ENCODE measurements at places on chromosomes 13 and 19. TPM values are rescaled to one million over a fixed set of nuclear protein-coding genes. Genes with fewer than 3 reads are reported as not detected.

Gene GPR12
- total RNA-seq, result not detected

Gene PLEKHA4
- total RNA-seq, result 6.5 TPM

Gene ZFP14
- 5.6 TPM for total RNA-seq

Gene RUVBL2
- 278 TPM for total RNA-seq

Gene FBXO17
- total RNA-seq, result 17.9 TPM

GRCh38 chr13:39244561-39245230 is 206.4 kb downstream of the NHLRC3 start:
- no peak for DNase-seq

- no peak for DNase-seq
Observed at GRCh38 chr19:23474761-23475160, 79.5 kb upstream of the ZNF91 start.

DNA sequence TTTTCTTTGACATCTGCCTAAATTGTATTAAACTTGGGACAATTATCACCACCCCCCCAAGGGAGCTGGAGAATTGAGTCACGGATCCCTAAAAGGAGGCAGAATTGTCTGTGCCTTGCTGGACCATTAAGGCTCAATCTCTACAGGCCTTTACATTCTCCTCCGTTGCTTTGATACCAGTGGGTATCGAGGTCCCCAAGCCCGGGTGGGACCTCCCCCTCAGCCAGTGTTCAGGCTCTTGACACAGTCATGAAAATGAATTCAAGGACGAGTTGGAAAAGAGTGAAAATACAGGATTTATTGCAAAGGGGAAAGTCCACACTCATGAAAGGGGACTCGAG is 5.6 kb downstream of the PPP1R15A start:
- DNase-seq, result no peak

DNA sequence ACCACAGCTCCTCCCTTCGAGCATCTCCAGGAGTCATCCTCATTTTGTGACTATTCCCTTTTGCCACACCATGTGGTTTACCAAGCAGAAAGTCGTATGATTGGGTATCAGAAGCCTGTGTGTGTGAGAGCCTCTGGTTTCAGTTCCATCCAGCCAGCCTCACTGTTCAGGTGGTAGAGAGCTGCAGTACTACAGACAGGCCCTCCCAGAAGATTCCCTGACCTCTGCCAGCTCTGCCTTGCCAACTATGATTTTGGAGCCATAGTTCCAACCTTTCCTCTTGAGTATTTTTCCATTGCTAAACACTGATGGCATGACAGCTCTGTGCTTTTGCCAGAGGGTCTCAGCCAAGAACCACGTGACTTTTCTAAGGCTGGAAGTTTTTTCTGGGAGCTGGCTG is 82.5 kb downstream of the DHRS12 start:
- DNase-seq, result no peak

DNA sequence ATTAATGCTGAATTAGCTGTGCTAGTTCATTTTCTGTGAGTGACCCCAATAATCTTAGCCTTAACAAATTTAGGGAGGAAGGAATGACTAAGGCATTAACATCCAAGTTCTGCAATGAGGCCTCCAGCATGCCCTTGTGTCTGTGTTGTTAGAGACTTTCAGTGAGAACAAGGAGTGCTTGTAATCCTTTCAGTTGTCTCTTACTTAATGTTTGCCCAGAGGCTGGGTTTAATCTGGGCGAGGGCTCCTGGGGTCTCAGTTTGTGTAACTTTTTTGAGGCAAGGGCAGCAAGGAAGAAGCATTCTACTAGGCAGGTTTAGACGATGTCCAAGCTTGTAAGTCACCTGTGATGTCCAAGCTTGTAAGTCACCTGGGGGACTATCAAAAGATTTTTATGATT is 24.3 kb downstream of the CCNA1 start:
- no peak for DNase-seq

DNA sequence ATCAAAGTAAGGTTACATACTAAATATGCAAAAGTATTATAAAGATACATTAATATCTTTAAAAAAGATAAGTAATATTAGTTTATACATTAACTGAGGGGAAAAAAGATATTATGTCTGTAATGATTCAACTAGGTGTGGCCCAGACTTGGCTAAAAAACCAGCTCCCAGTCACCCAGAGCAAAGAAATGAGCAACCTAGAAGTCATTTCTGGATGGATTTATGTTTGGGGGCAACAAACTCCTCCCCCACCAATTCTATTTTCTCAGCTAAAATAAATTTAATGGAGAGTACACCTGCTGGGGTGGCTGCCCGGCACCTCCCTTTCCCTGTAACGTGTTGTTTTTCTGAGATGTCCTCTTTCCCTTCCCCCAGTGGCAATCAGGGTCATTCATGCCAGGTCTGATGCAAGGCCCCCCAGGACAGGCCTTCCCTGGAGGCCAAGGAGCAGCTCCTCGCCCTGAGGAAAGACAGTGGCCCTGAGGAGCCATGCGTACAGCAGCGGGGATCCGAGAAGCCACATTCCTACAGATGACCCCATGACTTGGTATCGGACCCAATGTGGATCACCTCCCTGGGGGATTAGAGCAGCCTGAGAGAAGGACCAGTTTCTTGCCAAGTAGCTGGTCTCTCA is 78.6 kb upstream of the DOCK9 start:
- no peak for DNase-seq

DNA sequence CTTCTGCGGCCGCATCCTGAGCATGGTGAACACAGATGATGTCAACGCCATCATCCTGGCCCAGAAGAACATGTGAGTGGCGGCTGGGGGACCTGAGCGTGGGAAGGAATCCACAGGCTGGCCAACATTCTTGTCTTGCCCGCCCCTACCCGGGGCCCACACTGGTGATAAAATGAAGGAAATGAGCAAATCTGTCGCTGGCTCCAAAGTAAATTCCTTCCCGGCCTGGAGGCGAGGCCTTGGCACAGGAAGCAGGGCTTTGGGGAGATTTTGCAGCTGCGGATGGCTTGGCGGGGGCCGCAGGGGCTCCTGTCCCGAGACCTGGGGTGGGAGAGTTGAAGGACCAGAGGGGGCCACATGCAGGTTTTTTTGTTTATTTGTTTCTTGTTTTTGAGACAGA is 4.4 kb downstream of the KXD1 start:
- DNase-seq, result peak; percentile 93

DNA sequence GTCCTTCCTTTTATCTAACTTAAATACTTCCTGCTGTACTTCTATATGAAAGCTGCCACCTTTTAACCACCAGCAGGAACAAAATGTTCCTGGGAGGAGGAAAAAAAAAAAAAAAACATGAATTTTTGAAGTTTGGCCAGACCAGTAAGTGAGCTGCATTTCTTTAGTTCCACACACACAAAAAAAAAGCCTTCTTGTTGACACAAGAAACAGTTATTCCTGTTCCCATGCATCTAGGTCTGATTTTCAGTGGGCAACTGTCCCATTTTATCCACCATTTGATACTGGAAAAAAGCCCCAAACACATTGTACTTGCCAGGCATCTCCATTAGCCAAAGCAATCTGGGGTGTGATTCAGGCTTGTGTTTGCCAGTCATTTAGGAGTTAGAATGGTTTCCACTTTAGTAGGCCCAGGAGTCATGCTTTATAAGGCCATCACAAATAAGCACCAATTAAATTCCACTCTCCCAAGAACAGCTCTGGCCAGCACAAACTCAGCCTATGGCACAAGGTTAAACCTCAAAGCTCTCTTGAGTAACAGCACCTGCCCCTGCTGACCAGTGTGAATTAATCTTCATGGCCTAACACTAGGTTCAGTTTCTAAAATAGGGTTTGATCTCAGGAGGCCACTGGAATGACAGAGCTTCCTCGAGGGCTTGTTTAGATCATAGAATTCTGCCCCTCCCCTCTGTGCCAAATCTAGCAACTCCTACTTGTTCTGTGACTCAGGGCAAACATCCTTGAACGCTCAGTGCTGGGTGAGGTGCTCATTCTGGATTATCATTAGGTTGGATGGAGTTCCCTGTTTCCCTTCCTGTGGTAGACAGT is 67.1 kb downstream of the NUFIP1 start:
- peak; percentile 78 for DNase-seq

DNA sequence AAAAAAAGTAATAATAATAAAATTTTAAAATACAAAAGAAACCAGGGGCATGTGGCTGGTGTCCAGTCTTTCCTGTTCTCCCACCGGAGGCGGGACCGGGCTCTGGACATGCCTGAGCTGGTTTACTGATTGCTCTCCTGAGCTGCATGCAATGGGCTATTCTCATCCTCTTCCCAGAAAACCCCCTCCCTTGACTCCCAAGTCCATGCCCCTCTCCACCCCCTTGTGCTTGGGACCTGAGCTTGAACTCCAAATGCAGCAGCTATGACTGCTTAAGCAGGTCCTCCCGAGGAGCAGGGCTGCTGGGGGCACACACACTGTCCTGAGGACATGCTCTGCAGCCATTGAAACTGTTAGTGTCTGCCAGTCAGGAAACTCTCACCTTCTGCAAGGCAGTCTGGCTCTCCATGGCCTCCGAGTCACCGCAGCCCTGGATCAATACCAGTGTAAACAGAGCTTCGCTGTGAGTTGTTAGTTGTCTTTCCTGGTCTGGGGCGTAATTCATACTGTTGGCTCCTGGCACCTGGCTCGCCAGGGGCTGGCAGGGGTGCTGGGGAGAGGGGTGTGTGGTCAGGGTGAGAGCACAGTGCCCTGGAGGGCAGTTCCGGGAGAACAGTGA is 41.6 kb upstream of the CHST8 start:
- no peak for DNase-seq

DNA sequence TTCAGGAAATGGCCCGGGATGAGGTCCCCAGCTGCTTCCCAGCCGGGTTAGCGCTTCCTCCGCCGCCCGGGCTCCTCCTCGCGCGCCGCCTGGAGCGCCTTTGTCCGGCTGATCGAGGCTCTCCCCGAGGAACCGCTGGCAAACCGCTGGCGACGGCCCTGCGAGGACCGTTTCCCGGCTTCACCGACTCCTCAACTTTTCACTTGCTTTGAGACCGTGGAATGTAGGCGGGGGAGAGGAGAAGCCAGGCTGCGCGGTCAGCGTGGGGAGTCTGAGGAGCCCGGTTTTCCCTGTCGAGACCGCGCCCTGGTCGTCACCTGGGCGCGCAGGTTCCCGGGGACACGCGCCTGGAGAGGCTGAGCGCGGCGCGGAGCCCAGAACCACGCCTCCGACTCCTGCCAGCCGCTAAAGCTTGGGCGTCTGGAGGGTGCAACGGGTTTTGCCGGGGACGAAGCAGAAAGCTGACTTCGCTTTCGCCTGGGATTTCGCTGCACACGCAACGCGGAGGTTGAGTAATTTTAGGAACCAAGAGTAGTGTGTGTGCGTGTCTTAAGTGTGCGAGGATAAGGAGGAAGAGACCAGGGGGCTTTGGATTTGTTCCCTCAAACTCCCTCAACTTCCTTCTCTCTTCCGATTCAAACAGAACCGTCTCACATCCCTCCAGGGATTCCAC is 7.3 kb upstream of the DGKH start:
- peak; percentile 74 for DNase-seq

DNA sequence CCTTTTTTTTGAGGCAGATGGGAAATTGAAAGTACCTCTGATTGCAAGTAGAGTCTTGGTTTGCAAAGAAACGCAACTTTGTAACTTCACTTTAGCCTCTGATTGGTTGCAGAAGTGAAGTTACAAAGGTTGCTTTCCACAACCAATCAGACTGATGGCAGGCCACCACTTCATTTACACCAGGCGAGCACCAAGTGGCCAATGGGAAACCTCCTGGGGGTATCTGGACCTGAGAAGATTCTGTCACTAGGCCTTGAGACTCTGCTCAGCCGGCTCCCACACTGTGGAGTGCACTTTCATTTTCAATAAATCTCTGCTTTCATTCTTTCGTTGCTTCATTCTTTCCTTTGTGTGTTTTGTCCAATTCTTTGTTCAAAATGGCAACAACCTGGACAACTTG is 19.1 kb downstream of the PEPD start:
- no peak for DNase-seq

DNA sequence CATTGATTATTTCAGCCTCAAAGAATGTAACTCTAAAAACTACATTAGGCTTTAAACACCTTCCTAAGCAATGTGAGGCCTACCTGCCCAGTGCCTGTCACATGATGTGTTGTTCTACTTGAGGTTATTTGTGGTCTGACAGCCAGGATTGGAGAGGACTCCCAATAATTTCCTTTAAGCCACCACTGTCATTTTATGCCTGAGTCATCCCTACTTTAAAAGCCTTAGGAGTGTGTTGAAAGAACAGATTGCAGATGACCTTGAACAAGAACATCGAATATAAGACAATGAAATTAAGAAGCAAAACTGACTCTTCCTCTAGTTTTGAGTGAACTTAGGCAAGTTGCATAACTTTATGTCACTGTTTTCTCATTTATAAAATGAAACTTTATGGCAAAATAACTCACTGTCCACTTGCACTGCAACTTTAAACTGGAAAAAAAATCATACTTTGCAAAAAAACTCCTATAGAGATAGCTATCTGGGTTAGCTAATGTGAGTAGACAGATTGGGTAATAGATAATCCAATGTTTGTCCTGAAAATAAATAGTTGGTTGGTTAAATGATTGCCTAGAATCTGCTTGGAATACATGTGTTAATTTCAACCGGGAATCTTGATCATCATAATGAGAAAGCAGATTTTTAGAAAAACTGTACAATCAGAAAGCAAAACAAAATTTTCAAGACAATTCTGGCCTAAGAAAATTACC is 361.2 kb downstream of the SUCLA2 start:
- no peak for DNase-seq

DNA sequence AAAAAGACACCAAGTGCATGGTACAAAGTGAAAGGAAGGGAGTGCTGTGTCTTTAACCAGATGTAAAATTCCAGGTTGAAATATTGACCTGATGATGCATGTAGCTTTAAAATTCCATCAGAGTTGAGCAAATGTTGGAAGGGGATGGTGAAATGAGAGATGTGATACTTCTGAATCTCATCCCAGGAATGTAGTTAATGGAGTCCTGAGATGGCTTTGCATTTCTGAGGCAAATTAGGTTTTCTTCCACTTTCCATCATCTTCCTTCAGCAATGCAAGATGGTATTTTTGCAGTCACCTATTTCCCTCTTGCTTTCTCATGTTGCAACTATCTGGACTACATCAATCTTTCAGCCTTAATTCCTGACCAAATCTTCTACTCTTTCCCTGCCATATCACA is 194.1 kb upstream of the MIR17HG start:
- DNase-seq, result no peak

DNA sequence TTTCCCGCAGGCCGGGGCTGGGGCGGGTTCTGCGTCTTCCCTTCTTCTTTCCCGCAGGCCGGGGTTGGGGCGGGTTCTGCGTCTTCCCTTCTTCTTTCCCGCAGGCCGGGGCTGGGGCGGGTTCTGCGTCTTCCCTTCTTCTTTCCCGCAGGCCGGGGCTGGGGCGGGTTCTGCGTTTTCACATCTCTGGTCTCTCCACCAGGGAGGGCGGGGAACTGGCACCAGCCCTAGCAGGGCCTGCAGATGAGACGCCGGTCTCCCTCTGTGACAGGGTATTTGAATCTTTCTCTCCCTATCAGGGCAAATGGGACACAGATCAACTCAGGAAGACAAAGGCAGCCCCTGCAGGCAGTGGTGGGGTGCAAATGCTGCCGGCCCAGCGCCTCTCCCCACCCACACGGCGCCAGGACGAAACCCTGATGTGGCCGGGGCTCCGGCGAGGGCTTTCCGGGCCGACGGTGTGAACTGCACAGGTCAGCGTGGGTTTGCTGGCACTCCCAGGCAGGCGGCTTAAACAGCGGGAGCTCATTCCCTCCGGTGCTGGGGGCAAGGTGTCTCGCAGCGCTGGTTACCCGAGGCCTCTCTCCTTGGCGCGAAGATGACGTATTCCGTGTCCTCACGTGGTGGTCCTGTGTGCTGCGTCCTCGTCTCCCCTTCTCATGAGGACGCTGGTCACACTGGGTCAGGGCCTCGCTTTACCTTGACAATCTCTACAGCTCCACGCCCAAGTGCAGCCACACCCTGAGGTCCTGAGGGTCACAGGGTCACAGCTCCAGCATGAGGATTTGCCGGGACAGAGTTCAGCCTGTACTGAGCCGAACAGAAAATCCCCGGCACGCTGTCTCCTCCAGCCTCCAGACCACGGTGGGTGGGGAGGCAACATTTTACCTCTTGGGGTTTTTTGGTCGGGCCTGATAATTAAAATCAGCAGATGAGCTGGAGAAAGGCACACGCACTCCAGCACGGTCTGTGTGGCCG is 717 bp upstream of the C13orf46 start:
- no peak for DNase-seq
